ENCODE measurements at places on chromosomes 4 and X.

- DNase-seq: no peak
Measured at GRCh38 chr4:2343476-2343875, 75.0 kb downstream of the ZFYVE28 start.

GRCh38 chr4:172927096-172927814 lies 241.4 kb upstream of the GALNT7 start:
- DNase-seq: no peak

GRCh38 chrX:104670051-104670450 lies 104.1 kb downstream of the IL1RAPL2 start:
- DNase-seq: no peak

GRCh38 chr4:31190671-31191070 lies 470.5 kb downstream of the PCDH7 start:
- no peak for DNase-seq

DNA sequence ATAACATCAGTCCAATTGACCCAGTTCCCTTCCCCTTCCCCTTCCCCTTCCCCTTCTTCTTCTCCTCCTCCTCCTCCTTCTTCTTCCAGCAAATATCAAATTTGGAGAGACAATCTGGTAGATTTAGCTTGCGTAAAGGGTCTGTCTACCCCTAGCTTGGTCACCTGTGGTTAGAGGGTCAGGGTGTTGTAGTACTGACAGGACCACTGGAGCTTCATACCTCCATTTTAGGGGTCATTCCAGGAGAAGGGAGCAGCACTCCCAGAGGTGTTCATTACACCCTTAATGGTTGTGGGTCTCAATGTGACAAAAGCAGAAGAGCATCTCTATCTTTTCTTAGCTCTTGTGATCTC lies 3.7 kb upstream of the FGB start:
- DNase-seq: no peak

DNA sequence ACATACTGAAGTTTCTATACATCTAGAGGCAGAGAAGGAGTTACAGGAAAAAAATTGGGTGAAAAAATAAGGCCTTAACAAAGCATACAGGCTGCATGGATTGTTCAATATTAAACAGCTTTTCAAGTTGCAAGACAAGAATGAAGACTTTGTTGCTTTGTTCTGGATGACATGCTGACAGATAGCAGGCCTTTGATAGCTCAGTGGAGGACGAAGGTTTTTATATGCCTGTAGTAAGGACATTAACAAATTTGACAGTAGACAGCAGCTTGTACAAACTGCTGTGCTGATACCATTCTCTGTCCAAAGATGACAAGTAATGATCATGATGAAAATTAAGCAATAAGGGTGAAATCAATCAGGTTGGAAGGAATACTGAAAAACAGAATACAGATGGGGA lies 309.9 kb downstream of the NKX6-1 start:
- DNase-seq: no peak

DNA sequence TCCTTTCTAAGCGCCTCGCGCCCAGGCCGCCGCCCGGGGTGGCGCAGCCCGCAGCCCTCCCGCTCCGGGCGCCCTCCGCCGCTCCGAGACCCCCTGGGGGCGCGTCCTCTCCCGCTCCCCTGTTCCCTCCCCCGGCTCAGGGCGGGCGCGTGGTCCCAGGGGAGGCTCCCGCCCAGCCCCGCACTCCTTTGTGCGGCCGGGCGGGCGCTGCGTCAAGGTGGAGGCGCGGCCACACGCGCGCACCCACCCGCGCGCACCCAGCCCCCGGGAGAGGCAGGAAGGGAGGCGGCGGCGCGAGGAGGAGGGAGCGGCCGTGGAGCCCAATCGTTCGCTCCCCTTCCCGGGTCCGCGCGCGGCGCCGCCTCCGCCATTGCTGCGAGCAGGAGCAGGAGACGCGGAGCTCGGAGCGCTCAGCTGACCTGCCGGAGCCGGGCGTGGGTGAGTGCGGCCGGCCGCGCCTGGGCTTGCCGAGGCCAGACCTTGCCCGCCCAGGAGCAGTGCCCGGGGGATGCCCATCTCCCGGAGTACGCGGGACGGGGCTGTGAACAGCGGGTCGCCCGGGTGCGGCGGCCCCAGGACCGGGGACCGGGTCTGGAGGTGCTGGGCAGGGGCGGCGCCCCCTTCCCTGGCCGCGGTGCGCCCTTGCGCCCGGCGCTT lies at the start of gene NSG1:
Gene NSG1 (plus strand): TSS at position 367 of the 657 bp plus-strand sequence. CDS start 528 bp downstream, outside the sequence.
- peak; percentile 68 for DNase-seq

DNA sequence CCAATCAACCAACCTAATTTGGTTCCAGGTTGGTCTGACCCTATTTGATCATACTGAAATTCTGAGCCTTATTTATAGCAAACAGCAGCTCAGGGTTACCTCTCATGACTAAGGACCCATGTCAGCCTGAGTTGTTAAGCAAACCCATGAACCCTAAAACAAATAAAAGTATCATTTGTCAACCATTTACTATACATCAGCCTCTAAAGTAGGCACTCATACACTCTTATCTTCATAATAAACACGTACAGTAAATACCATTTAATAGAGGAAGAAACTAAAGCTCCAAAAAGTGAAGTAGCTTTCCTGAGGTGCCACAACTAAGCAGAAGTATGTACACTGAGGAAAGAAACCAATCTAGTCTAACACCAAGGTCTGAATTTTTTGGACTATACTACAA lies 25.2 kb downstream of the MANBA start:
- no peak for DNase-seq

DNA sequence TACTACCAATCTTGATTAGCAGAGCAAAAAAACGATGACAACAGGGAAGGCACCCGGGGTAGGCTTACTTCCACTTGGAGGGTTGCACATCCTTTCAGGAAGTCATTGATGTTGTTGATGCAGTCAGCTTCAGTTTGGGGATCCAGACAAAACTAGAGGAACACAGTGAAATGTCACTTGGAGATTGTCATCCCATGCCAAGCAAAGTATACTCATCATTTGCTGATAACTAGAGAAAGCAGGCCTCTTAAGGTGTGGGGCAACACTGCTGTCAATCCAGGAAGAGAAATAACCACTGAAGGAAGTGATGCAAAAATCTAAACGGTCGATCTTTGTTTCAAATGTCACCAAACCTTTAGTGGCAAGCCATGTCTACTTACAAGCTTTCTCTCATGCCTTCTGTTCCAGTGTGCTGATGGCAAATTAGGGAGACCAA lies 1.4 kb downstream of the ARHGEF6 start:
- no peak for DNase-seq

- DNase-seq: no peak
Measured at GRCh38 chrX:66002824-66003680, 36.8 kb downstream of the VSIG4 start.

DNA sequence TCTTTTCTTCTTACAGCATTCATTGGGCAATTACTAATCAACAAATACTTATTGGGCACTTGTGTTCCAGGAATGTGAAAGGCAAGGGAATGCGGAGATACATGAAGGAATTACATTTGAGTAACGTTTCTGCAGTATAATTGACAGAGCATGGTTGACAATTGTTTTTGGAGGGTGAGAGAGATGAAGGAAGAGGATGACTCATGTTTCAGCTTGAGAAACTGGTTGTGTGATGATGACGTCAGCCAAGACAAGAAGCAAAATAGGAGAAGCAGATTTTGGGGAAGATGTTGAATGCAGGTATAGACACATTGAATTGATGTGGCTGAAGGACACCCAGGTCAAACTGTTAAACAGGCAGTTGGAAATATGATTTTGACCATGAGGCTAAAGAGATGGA lies 8.0 kb upstream of the CPEB2 start:
- DNase-seq: no peak

GRCh38 chr4:82614838-82615449 lies 53.2 kb upstream of the TMEM150C start:
- DNase-seq: no peak

DNA sequence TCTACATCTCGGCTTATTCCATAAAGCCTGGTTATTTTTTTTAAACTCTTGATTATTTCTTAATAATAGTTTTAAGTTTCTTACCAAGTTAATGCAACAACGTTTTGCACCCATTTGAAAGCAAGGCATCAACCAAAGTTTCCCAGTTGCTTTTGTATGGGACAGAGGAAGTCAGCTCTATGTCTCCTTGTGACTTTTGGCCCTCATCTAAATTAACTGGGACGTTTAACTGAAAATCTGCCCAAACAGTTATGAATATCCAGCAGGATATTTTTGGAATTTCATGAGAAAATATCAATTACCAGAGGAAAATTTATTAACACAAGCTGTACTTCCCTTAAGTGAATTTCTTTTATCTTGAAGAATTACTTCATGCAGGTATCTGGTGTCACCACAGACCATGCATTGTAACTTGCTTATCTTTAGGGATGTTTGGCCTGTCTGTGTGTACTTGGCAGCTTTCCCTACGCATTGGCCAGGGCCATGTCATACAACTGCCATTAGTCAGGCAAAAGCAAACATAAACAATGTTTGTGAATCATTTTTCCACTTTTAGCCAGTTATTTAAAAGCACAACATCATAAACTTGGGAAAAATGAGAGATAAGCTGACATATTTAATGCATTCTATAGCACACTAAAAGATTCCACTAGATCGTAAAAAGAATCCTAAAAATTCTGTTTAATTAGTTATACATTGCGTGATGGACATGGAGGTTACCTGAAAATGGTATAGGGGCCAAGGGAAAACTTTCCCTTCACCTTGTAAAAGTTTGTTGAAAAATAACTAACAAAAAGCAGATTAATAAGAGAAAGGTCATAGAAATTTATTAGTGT lies 101.4 kb upstream of the PDE5A start:
- peak; percentile 74 for DNase-seq

DNA sequence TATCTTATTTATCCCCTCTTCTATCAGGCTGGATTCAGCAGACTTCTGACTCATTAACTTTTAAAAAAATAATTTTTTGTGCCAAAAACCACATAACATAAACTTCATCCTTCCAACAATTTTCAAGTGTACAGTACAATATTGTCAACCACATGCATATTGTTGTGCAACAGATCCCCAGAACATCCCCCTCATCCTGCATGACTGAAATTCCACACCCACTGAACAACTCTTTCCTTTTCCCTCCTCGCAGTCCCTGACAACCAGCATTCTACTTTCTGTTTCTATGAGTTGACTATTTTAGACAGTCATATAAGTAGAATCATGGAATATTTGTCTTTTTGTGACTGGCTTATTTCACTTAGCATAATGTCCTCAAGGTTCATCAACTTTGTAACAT lies 2.2 kb upstream of the MID2 start:
- no peak for DNase-seq

GRCh38 chr4:176433983-176434382 lies 114.2 kb downstream of the SPCS3 start:
- no peak for DNase-seq

DNA sequence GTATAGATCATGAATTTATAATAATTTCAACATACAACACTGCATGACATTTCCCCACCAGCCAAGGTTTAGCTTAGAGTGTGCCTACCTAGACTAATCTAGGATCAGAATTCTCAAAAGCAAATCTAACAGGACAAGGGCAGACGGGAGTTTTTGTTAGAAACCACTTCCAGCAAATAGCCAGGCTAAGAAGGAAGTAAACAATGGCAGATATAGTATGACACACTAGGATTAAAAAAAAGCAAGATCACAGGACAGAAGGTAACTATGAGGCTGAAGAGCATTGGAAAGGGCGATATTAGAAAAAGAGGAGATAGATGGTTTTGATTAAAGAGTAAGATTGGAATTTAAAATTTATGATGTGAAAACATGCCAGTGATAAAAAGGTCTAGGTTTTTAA lies 124.8 kb downstream of the LRBA start:
- DNase-seq: no peak

GRCh38 chr4:147793569-147794313 lies 61.9 kb downstream of the ARHGAP10 start:
- peak; percentile 45 for DNase-seq
